NB4 (cell line): ENCODE measurements at places on chromosomes 3 and 15.

DNA sequence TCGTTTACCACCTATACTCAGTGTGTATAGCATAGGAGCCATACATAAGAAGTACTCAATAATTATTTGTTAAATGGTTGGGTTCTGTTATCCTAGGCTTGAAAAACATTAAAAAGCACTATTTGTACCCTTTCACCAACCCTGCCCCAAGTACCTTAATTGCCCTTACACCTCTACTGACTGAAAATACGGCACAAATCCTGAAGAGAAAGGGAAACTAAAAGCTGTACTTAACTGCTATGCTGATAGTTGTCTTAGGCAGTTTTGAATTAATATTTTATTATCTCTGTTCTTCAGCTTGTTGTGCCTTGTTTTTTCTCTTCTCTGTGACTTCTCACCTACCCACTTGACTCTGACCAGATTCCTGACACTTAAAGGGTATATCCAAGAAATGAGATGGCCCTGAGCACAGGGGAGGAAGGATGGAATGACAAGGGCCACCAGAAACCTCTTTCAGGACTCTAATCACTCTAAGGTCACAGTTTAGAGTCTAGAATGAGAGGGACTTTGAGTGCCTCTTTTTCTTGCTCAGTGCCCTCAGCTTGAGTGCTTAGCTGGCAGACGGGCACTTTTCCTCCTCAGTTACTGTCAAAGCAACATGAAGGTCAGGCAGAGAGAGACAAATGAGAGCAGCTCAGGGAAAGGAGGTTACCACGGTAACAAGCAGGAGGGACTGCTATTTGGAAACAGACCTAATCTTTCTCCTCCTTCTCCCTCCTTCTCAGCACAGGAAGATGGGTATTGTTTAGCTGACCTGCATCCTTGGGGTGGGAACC, 136.5 kb downstream of the ZNF609 start:
- DNase-seq, result peak; percentile 25

- DNase-seq, result no peak
Measured at GRCh38 chr3:44342176-44342790, 3.7 kb downstream of the TCAIM start.

- DNase-seq, result no peak
Measured at GRCh38 chr15:36403351-36403750, 176.1 kb upstream of the CDIN1 start.

GRCh38 chr15:41499109-41499851, 5.6 kb downstream of the ITPKA start:
- DNase-seq, result peak; percentile 33

DNA sequence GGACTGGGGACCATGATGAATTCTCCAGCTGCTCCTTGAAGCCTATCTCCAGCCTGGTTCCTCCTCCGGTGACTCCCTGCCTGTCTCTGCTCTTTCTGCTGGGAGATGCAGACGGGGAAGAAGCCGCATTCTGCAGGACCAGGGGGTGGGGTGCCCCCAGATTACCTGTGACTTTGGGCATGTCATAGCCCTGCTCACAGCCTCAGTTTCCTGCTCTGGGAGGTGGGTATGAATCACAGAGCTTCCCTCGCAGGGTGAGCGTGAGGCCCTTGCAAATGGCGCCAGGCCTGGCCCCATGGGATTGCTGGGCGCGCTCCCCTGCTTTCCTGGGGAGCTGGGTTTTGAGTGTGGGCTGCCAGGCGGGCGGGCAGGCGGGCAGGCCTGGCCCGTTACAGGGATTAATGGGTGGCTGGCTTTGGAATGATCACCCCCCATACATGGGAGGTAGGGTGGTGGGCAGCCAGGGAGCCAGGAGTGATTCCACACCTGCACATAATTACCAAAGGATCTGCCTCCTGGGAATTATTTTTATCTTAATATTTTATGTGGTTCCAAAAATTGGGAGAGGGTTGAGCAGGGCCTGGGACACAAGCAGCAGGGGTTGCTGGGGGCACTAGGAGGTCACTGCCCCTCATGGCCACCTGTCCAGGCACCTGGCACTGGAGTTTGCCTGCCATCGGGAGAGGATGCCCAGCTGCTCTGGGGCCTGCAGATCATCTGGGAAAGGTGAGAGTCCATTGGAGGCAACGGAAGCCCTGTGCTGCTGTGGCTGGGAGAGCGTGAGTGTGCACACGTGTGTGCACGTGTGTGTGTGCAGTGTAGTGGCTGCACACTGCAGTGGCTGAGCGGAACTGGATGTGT, 106.8 kb downstream of the WNT7A start:
- DNase-seq, result no peak

DNA sequence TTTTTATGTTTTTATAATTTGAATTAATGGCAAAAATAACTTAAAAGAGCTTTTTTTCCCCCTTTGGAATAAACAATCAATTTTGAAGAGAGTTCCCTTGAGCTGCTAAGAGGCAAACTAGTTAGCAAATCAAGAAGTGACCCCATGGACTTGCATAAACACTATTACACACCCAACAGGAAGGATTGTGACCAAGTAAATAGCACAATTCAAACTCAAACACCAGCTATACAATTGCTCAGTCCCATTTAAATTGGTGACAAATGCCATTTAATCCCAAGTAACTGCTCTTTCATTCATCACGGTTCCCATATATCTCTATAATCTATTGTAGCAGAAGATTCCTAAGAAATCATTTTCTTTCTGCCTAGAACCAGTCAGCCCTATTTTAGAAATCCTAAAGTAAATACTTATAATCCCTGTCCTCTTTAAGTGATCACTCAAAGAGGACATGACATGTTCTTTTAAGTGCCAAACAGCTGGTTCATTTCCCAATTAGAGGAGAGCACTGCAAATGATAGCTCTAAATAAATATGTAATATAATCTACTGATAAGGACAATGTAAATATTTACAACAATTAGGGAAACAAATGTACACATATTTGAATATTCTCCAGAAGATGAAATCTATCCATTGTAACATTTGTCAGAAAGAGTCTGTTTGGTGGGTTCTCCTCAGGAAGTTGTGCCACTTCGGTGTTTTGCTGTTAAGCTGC, 137.8 kb upstream of the ADAMTS9 start:
- no peak for DNase-seq

DNA sequence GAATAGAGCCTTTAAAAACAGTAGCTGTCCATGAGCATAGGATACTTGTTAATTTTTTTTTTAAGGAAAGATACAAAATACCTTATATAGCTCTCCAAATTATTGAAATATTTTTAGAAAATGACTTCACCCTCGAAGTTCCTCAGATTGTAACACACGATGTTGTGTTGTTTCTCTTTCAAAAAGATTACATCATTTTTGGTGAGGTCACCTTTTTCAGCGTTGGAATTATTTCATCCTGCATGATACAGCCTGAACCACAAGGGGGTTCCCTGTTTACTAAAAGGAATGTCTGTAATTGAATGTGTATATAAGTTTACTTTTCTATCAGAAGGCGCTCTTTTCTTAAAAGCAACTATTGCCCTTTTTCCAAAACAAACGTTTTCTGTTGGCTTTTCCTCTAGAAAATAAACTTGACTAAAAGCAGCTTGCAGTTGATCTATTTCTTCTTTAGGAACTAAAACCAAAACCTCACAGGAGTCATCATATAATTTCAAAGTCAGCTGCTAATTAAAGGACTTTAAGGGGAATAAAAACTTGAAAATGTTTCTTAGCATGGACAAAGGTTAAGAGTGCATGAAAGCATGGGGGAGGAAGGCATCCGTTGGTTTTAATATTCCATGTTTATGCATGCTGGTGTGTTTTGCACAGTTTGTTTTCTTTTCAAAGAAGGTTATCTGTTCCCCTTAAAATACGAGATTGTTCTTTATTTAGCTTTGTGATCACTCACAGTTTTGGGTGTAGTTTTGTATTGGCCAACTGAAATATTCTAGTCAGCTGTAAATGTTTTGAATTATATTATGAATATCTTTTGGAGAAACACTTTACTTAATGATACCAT, 29.4 kb downstream of the LYSMD4 start:
- peak; percentile 74 for DNase-seq

DNA sequence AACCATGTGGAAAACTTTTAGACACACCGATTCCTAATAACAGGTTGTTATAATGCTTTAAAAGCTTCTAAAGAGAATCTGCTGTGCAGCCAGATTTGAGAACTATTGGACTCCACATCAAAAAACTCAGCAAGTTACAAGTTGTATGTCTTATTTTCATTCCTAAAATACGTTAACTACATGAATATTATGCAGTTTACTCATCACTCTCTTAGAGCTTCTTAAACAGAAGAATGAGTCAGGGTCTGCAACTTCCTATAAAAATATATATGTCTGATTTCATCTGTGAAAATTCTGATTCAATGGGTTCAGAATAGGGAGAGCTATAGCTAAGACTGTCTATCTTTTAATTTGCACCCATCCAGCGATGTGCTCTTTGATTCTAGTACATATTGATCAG, 244.2 kb upstream of the EPHA3 start:
- no peak for DNase-seq

- no peak for DNase-seq
Measured at GRCh38 chr3:177446165-177446601, 248.9 kb upstream of the TBL1XR1 start.

- DNase-seq, result no peak
Measured at GRCh38 chr3:61956236-61956635, 394.9 kb downstream of the PTPRG start.

GRCh38 chr3:159250961-159251360, 449.1 kb downstream of the MFSD1 start:
- no peak for DNase-seq

DNA sequence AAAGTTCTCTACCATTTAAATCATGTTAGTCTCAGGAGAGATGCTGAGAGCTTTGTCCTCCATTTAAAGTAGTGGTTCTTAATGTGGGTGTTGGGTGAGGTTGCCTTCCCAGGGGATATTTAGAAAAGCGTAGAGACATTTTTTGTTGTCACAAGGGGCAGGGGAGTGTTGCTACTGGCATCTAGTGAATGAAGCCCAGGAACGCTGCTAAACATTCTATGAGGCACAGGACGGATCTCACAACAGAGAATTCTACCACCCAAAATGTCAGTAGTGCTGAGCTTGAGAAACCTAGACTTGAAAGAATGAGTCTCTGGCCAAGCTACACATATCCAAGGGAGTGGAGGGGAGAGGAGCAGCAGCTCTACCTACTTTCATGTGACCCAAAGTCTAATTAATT, 60.7 kb upstream of the CTNNB1 start:
- DNase-seq, result no peak

GRCh38 chr3:171133796-171134569, 107.5 kb upstream of the SLC2A2 start:
- no peak for DNase-seq

- no peak for DNase-seq
Measured at GRCh38 chr3:66400411-66401156, 100.2 kb downstream of the LRIG1 start.

DNA sequence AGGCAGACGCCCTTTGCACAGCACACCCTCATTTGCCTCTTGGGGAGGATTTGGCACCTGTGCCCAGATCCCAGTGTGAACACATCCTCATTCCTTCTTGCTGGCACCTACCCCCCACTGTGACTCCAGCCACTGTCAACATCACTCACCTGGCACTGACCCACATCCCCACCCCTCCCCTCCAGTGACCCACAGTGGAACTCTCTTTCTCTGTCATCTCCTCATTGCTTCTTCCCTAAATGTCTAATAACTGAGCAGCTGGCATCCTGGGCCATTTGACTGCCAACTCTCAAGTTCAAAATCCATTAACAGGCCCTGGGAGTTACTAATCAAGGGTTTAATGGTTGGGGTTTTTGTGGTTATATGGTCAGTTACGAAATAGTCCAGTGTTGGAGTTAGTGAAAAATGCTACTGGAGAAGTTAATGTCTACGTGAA, 14.4 kb downstream of the SNAPC5 start:
- DNase-seq, result peak; percentile 85

DNA sequence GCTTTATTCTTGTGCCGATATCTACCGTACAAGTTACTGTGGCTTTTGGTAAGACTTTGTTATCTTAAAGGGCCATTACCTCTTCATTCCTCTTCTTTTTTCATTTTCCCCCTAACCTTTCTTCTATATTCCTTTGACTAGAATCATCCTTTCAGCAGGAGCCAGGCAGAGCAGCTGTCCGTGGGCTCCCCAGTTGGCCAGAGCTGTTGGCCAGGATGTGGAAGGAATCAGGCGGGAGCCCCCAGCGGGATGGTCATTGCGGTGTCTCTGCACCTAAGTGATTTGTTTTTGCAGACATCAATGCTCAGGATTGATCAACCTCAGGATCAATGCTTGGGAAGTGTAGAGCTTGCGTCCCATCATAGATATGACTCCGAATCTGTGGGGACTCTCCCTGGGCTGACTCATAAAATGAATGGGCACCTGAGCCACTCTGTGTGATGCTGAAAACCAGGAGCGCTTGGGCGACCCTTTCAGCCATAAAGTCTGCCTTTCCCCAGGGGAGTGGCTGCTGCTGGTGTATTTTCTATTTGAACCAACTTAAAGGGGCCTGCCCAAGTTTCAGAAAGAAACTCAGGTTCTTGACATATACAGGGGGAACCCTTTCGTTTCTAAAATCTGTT, 21.7 kb downstream of the APBA2 start:
- DNase-seq, result no peak

DNA sequence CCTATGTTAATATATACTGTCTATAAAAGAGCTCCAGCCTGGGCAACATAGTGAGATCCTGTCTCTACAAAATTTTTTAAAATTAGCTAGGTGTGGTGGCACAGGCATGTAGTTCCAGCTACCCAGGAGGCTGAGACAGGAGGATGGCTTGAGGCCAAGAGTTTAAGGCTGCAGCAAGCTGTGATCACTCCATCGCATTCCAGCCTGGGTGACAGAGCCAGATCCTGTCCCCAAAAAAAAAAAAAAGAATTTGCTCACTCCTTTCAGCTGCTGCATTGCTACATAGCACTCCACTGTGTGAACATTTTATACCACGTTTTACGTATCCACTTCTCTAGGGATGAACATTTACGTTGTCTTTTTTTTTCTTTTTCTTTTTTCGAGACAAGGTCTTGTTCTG, 6.0 kb upstream of the TSEN2 start:
- no peak for DNase-seq

DNA sequence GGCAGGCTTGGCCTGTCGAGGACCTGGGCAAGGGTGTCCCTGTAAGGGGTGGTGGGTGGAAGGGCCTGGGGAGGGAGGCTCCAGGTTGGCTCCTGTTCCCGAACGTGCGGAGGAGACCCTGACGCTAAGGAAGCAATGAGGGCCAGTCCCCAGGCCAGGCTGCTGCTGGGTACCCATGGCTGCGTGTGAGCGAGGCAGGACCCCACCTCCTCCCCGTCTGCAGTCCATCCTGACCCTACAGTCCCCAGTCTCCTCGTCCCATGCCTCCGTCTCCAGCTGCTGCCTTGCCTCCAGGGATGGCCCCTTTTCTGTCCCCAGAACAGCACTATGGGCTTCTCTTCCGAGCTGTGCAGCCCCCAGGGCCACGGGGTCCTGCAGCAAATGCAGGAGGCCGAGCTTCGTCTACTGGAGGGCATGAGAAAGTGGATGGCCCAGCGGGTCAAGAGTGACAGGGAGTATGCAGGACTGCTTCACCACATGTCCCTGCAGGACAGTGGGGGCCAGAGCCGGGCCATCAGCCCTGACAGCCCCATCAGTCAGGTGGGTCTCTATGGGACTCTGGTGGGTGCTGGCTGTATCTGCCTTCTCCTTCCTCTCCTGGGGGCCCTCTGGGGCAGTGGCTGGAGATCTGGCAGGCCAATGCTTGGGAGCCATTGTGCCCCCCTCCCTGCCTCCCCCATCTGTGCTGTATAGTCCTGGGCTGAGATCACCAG, 571 bp downstream of the FES start:
- DNase-seq, result peak; percentile 64
